NAMALWA (cell line): ENCODE measurements at places on chromosomes 16 and 17.

GRCh38 chr17:19487024-19487600, 46.5 kb upstream of the SLC47A1 start:
- DNase-seq, result no peak

- peak; percentile 14 for DNase-seq
These were observed 3.3 kb upstream of the RIPOR1 start for GRCh38 chr16:67525176-67525860.

- DNase-seq, result no peak
These were observed 61.0 kb downstream of the ARHGAP17 start for GRCh38 chr16:24954137-24954536.

DNA sequence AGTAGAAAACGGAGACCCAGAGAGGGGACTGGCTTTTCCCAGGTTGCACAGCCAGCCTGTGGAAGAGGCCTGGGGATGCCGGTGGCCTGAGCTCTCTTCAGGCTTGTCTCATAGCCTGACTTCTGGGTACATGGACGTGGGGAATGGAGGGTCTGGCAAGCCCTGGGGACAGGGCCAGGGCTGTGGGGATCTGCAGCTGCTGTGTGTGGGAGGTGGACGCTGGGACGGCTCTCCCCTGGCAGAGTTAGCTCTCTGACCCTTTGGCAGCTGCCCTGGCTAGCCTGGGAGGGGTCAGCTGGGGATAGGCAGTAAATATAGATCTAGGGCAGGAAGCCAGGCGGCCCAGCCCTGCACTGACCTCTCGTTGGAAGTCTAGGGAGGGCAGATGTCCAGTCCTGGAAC, 20.5 kb downstream of the SLC4A1 start:
- DNase-seq, result no peak

DNA sequence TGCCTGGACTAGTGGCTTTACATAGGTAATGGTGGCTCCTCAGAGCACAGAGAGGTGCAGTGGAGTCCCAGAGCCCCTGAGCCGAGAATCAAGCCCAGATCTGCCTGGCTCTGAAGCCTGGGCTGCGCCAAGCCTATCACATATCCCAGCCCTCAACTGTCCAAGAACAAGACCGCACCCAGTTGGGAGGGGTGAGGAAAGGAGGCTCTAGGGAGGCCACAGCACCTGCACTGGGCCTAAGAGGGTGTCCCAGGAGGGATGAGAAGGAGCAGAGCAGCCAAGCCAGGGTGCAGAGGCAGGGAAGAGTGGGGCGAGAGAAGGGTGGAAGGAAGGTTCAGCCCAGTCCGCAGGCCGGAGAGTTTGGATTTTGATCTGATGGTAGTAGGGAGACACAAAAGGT, 941 bp upstream of the RNF112 start:
- DNase-seq, result no peak

DNA sequence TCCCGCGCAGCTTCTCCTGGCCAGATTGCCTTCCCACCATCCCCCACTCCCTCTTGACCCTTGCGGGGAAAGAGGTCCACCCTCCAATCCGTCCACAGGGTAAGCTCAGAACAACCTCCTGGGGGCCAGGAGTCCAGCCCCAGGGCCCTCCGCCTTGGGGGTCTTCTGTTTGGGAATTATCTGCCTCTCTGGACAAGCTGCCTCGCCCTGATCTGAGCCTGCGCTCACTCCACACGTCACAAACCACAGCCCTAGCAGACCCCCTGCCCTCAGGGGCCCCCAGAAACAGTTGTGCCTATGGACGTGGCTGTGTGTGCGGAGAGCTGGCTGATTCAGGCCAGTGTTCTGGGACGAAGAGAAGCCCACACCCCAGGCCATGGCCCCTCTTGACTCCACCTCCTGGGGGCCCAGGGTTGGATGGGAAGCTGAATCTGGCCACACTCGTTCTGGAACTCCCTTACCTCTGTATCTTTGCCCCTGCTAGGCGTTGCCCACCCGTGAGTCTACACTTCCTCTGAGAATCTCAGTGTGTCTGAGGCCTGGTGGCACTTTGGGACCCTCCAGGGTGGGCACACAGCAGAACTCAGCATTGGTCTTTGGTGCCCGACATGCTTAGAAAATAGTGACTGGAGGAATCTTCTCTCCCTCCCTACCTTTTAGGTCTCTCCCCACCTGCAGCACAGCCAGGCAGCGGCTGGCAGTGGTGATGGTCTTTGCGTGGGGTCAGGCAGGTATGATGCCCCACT, 119.9 kb upstream of the SMURF2 start:
- no peak for DNase-seq

- DNase-seq, result no peak
These were observed 51.2 kb upstream of the MTMR4 start for GRCh38 chr17:58565389-58566311.

DNA sequence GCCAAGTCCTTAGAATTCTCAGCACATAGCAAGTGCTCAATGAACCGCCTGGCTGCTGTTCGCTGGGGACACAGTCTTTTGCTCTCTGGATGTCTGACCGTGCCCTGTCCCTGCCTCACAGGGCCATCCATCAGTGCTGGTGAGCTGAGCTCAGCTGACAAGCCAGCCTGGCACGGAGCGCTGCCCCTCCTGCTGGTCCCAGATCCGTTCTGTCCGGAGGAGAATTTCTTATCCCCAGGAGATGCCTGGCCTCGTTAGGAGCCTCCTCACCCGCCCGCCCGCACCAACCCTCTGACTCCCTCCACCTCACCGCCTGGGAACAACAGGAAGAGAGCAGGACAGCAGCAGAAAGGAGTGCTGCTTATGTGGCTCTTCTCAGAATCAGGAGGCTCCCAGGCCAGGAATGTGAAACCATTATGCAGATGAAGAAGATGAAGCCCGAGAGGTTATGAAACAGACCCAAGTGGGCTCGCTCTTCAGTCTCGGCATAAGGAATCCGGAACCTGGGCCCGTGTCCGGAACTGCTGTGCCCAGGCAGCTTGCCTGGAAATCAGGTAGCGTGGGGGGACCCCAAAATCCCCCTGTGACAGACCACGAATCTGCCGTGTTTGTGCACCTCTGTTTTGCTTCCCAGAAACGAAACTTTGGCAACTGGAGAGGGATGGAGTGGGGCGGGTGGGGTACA, 28.8 kb upstream of the RMI2 start:
- DNase-seq, result no peak

DNA sequence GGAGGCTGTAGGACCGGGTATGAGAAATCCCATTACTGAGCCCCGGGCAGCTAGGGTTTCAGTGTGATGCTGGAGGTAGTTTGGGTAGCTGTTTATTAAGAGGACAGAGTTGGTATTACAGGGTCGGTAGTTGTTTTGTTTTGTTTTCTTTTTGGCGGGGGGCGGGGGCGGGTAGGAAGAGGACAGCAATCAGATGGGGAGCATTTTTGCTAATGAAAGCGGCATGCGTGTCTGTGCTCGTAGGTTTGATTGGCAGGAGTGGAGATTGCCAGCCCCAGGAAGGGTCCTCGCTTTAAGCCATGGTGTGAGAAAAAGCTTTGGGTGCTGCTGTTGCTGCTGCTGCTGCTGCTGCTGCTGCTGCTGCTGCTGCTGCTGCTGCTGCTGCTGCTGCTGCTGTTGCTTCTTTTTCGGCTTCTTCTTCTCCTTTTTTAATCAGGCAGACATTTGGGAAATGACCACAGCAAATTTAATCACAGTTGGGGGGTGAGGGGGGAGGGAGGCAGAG, 498.5 kb upstream of the ZFHX3 start:
- DNase-seq, result no peak

- no peak for DNase-seq
These were observed 12.7 kb downstream of the MNT start for GRCh38 chr17:2388020-2388682.

DNA sequence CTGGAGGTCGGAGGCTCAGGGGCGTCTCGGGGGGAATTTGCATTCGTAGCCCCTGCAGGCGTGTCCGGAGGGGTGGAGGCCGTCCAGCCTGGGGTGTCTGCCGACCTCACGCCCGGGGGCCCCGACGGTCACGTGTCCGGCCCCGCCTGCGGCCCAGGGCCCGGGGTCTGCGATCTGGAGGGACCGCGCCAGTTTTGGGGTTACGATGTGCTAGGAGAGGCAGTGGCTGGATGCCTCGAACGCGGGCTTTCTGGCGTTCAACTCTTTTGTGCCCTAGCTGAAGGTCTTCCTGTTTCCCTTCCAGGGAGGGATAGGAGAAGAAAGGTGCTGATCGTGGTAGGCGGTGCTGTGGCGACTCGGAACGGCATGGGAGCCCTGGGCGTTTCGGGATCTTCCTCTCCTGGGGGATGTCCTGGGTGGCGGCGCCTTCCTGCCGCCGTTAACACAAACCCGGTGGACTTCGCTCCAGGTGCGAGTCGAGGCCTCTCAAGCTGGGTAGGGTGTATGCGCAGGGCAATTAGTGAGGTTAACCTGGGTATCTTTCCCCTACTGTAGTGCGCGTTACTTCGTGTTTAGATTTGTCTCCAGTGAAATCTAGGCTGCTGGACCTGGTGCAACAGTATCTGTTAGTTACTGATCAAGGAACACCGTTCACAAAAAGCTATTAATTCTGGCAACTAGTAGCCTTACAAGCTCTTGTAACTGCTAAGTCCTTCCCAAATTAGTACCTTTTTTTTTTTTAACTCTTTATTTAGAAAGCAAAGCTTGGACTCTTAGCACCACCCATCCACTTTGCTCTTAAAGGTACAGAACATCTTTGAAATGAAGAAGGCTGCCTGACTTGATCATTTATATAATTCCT, 1.3 kb downstream of the AKAP1 start:
- peak; percentile 59 for DNase-seq

GRCh38 chr17:31113939-31114338, 19.2 kb downstream of the NF1 start:
- no peak for DNase-seq

- peak; percentile 42 for DNase-seq
These were observed 569 bp downstream of the FLII start for GRCh38 chr17:18257982-18258355.

- DNase-seq, result peak; percentile 39
These were observed 10.7 kb upstream of the MEAK7 start for GRCh38 chr16:84514874-84515835.

DNA sequence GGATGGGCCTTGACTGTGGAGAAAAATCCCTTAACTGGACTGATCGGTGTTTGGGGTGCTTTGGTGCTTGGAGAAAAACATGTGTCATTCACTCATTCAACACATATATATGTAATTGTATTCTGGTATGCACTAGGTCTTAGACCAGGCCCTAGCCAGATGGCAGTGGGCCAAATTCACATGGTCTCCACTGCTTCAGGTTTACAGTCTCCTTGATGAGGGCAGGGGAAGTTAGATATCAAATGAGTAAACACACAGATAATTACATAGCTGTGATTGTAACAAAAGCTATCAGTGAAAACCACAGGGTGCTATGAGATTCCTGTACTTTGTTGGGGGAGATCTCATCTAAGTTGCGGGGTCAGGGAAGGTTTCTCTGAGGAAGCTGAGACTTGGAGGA, 78.8 kb downstream of the WWP2 start:
- DNase-seq, result no peak

DNA sequence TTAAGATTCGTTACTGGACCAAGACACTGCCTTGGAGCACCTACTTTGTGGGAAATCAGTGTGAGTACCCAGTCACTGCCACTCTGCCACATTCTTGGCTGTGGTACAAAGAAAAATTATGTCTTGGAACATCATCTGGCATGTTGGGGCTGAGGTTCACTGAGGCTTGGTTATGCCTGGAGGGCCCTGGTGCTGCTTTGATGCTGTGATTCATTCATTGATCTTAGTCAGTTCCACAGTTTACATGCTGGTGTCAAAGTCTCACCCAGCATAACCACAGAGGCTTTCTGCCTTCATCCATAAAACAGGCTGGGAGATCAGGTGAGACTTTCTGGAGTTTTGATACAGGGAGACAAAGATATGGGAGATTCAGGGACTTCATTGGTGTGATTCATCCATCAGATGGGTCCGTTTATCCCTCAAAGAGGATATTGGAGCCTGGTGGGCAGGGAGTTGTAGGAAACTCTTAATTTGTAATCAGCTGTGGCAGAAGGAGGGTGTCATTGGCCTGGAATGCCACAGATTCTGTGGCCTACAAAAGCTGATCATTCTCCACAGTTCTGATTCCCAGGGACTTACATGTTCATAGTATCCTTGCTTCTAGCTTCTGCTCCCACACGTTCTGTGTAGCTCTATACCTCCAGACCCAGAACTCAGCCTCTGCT, 322.5 kb downstream of the PMP22 start:
- DNase-seq, result no peak

DNA sequence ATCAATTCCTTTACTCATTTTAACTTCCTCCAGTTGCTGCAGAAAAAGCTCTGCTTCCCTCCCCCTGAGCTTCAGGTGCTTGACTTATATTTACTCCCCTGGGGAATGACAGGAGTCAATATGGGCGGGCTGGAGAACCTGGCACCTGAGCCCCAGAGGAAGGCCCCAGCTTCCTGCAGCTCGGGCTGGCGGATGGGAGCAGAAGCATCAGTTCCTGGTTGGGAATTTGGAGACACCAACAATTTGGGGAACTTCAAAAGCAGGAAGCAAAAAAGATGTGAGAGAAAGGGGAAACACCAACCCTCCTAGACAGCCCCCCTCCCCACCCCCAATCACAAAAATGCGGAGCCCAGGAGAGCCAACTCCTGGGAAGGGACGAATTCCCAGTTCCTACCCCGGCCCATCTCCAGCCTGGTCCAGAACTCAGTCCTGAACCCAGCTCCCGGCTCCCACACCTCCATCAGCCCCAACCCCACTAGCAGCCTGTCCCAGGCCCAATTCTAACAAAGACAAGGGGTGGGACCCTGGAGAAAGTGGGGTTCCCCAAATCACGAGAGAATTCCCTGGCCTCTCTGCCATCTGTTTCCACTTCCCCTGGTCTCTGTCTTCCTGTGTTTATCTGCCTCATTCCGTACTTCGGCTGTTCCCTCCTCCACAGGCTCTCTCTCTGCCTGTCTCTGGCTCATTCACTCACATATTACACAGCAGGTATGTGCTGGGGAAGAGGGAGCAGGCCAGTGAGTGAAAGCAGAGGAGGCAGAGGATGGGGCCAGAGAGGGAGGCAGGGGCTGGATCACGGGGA, 16.2 kb upstream of the ASGR2 start:
- no peak for DNase-seq

DNA sequence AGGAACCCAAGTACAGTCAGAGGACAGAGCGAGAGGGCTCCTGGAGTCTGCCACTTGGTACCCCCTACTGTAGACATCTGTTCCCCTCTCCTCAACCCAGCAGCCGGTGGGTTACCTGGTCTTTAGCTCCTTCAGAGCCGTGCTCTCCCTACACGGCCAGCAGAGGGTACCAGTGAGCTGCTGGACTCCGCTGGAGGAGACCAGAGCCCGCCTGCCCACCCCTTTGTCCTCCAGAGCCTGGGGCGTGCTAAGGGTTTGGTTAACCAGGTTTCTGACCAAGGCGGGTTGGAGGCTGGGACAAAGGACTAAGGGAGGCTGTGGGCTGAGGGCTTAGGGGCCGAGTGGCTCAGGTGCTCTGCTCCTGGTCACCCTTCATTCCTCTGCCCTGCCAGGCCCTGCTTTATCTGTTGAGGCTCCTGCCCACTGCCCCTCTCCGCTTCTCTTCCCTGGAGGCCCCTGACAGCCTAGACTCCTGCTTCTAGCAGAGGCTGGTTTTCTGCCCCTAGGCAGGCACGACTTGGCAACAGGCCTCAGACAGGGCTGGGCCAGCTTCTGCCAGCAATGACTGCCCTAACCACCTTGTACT, 2.7 kb upstream of the HSD11B2 start:
- peak; percentile 78 for DNase-seq

GRCh38 chr17:12727076-12727760, 61.5 kb downstream of the MYOCD start:
- no peak for DNase-seq
